ENCODE measurements at places on chromosomes 13 and 19.

- no peak for DNase-seq
Measured at GRCh38 chr19:14804765-14805164, 26.4 kb upstream of the ADGRE2 start.

DNA sequence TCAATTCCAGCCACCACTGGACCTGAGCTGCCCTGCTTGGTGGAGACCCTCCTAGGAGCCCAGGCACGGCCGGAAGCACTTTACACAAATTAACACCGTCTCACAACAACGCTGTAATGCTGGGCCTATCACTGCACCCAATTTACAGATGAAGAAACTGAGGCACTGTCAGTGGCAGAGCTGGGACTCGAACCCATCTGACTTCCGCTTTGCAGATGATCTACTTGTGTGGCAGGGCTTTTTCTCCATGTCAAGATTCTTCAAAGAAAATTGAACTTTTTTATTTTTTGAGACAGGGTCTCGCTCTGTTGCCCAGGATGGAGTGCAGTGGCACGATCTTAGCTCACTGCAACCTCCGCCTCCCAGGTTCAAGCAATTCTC lies 33.8 kb downstream of the ZFR2 start:
- no peak for DNase-seq

GRCh38 chr13:51912091-51912490 lies 50.3 kb downstream of the CCDC70 start:
- no peak for DNase-seq

DNA sequence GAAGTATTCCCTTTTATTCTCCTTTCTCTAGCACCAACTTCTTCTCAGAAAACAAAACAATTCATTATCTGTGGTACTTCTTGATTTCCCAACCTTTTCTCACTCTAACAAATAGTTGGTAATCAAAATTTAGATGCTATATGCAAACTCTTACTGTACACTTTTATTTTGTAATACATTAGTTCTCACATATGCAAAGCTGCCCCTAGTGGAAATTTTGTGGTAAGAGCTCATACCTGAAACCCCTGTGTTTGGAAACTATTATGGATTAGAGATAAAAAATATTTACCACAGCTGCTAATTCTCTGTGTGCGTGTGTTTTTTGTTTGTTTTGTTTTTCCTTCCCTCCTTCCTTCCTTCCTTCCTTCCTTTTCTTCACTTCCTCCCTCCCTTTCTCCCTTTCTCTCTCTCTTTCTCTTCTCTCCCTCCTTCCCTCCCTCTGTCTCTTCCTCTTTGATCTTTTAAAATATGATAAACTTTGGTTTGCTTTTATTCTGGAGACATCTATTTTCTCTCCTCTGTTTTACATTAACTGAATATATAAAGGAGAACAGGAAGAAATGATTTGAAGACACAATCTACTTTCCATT lies 537.4 kb downstream of the SLITRK6 start:
- no peak for DNase-seq

DNA sequence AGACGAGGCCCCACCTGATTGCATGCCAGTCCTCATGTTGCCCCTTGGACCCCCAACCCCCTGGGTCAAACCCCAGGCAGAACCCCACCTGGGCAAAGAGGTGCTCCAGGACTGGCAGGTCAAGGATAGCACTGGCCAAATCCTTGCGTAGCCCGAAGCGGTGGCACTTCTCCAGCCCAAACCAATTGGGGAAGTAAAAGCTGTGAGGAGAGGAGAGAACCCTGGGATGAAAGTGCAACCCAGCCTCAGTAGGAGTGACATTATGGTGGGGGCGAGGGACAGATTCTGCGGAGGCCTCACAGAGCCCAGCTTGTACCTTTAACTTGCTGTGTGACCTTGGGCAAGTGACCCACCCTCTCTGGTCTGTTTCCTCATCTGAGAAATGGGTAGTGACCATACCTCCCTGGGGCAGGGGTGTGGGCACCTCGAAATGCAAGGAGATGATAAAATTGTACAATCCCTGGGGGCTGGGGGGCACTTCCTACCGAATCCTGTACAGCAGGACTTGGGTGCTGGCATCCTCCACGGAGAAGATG lies 4.4 kb downstream of the JAK3 start:
- no peak for DNase-seq

DNA sequence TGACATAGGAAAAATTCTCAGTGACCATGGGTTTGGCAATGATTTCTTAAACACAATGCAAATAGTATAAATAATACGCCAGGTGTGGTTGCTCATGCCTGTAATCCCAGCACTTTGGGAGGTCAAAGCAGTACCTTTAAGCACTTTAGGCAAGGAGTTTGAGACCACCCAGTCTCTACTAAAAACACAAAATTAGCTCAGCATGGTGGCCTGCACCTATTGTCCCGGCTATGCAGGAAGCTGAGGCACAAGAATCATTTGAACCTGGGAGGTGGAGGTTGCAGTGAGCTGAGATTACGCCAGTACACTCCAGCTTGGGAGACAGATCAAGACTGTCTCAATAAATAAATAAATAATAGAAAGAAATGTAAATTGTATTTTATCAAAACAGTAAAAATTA lies 356.5 kb upstream of the SLITRK6 start:
- no peak for DNase-seq

- DNase-seq = no peak
Measured at GRCh38 chr19:31392464-31392863, 43.2 kb upstream of the TSHZ3 start.

DNA sequence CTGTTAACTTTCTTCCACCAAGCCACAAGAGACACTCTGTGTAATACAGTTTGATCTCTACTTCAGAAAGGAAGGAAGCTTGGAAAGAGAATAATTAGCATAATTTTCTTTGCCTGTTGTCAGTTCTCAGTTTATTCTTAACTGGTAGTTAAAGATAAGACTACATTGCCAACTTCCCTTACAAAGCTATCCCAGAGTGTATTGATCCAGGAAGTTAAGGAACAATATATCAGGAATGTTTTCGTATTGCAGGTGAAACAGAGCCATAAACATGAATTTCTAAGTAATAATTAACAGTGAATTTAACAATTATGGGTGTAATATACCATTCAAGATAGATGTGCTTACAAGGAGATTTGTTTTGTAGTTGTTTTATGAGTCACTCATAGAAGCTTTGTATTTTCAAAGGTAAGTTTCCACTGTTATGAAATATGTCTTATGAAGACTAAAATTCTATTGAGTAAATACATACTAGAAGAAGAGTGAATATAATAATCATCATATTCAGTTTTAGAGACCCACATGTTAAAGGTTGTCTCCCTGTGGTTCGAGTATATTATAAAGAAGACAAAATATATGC lies 88.4 kb upstream of the KLF5 start:
- DNase-seq = no peak

GRCh38 chr19:18415178-18415867 lies 3.9 kb upstream of the SSBP4 start:
- DNase-seq = peak; percentile 83

- DNase-seq = no peak
Measured at GRCh38 chr19:49779731-49780555, 13.1 kb downstream of the AP2A1 start.

DNA sequence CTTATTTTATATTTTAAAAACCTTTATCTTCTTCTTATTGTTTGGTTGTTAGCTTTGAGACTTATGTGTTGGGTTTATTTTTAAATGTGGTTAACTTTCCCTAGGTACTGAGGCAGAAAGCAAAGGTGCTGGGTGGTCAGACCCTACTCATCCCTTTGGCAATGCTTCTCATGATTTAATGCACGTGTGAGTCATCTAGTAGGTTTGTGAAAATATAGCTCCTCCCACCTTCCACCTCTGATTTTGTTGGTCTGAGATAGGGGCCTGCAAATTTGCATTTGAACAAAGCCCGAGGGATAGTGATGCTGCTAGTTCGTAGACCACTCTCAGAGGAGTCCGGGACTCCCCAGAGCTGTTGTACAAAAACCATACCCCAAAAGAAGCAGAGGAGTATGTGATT lies 771.3 kb upstream of the ARGLU1 start:
- DNase-seq = no peak

- DNase-seq = no peak
Measured at GRCh38 chr13:32883474-32883873, 132.7 kb upstream of the KL start.

- no peak for DNase-seq
Measured at GRCh38 chr13:57925250-57925649, 293.7 kb downstream of the PCDH17 start.

DNA sequence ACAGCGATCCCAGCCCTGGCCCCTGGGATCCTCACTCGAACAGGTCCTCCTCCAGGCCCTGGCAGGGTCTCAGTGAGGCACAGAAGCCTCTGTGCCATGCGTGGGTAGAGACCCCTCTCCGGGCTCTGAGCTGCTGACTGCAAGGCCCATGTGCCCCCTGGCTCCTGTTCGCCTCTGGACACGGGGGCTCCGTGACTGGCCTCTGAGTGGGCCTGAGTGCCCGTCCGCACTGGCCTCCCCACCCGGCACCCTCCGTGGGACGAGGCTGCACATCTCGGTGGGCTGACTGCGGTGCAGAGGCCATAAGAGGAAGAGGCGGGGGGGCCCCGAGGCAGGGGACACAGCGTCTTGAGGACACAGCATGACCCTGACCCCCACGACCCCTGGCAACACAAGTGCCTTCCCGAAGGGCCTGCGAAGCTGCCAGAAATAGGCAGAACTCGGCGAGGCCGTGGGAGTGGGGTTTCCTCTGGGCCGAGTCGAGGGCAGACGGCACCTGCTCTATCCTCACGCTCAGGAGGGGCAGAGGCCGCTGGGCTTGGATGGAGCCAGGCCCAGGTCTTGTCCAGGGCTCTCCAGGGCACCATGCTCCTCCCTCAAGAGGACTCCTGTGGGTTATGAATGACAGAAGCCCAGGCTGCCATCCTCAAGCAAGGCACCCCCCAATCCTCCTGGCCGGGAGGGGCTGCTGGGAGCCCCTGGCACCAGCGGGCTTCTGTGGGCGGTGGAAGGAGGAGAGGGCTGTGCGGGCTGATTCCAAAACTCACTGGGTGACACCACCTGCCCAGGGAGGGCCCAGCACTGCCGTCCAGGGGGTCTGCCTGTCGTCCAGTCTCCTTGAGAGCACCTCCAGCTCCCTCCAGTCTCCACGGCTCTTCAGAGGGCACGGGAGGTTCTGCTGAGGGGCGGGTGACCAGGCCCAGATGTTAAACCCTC lies 52.6 kb downstream of the RASA3 start:
- peak; percentile 46 for DNase-seq

GRCh38 chr19:31100206-31100590 lies 249.0 kb downstream of the TSHZ3 start:
- DNase-seq = no peak

DNA sequence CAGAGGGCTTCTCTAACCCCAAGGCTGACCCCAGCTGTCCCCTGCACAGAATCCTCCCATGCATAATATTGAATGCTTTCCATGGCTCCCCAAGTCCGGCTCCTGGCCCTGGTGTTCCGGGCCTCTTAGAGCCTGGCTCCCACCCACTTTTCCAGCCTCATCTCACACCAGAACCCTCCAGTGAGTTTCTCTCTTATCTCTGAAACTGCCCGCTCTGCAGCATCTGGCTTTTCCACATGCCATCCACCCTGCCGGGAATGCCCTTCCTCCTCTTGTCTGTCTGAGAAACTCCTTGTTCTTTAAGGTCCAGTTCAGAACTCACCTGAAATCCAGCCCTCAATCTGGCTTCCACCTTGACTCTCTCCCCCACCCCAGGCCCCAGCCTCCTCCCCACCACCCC lies 6.8 kb downstream of the SYNGR4 start:
- no peak for DNase-seq

GRCh38 chr19:55525289-55526101 lies 11.4 kb downstream of the SBK2 start:
- no peak for DNase-seq

GRCh38 chr19:48310227-48310626 lies 15.1 kb upstream of the EMP3 start:
- no peak for DNase-seq

DNA sequence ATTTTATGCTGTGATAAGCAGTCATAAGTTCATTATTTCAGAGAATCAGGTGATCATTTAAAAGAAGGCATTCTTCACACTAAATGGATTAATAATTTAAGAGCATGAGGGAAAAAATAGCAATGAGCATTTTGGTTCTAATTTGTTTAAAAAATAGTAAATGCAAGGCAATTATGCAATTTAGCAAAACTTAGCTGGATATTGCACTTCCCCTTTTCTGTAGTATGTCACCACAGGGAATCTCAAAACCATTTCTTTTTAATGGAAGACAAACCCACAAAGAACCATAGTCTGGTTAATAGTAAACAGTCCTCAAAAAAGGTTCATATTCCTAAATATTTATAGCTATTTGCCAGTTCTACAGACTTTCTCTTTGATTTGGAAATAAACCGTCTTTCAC lies 30.2 kb downstream of the COG6 start:
- no peak for DNase-seq

GRCh38 chr13:30607908-30608307 lies 9.8 kb upstream of the USPL1 start:
- no peak for DNase-seq

- no peak for DNase-seq
Measured at GRCh38 chr19:18259893-18260292, 14.4 kb downstream of the IQCN start.

DNA sequence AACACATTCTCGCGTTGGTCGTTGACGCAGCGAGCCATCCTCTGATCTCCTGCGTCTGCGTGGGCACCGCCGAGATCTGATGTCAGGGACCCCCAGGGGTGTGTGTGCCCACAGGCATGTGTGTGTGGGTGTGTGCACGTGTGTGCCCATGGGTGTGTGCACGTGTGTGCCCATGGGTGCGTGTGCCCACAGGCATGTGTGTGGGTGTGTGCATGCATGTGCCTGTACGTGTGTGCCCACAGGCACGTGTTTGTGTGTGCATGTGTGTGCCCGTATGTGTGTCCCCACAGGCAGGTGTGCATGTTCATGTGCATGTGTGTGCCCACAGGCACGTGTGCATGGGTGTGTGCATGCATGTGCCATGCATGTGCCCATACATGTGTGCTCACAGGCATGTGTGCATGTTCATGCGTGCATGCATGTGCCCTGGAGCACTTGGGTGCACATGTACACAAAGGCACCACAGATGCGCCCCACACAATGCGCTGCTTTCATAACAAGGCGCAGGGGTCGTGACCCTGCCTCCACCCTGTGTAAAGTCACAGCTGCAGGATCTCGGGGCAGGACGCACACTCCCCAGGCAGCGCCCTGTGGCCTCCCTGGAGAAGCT lies 77.5 kb downstream of the RASA3 start:
- peak; percentile 40 for DNase-seq

DNA sequence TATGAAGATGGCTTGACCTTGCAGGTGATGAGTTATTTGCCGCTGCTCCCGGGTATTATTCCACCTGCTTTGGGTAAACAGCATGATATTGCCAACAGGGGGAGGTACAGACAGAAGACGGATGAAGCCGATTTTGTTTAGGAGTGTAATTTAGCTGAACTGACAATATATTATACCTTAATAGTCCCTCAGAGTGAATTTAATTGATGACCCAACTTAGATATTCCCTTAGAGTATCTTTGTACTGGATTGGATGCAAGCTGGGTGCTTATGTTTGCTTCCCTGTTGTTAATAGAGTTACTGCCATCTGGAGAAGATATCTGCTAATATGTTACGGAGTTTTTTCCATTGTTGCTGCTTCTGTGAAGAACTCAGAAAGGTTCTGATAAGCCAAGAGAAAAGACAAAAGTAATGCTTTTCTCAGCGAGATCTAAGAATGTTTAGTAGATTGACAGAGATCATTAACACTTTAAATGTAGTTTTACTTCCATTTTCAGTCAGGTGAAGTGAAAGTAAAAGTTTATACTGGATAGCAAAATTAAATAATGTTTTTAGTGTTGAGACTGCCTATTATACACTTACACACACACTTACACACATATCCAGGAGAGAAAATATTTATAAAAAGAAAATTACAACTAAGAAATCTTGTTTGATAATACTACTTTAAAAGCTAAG lies 2220.8 kb upstream of the PCDH20 start:
- DNase-seq = no peak
